Fibroblast of villous mesenchyme (primary cell): ENCODE measurements at places on chromosomes 11 and 22. TPM values are rescaled to one million over a fixed set of nuclear protein-coding genes. Genes with fewer than 3 reads are reported as not detected.

DNA sequence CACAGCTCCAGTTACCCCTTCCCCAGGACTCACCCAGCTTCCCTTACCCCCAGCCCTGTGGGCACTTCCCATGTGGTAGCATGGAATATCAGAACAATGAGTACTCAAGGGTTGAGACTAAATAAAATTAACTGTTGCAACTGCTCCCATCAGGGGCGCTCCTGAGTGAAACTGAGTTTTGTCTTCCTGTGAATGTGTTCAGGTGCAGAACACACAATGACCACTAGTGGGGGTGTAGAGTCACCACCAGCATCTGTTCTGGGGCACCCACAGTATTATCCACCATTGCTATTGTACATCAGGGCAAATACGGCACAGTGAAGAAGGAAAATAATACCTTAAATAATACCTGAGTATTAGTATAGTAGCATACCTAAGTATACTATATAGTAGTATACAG lies 689.7 kb downstream of the TBC1D22A start:
- DNase-seq = no peak

DEFB131B gene
- total RNA-seq = not detected in 2 replicates

DNA sequence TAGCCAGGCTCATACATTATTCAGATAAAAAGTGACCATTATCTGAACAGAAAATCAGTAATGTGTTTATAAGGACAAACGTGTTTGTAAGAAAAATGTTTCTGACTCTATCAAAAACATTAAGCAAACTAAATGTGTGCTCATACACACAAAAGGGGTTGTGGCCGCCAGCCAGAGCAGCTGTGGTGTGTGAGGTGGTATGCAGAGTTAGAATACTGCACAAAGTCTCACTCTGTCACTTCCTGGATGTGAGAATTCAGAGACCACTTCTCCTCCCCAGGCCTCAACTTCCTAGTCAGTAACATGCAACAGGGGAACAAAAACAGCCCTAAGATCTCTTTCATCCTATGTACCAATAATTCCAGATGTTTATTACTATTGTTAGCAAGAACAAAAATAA lies 9.4 kb downstream of the OR5B21 start:
- DNase-seq = no peak

- DNase-seq = peak; percentile 95
These were observed 13.7 kb downstream of the ARHGEF17 start for GRCh38 chr11:73321604-73322381.

GRCh38 chr11:126403658-126404057 lies 48.2 kb downstream of the ST3GAL4 start:
- no peak for DNase-seq

- no peak for DNase-seq
These were observed 1.7 kb downstream of the TYMP start for GRCh38 chr22:50527921-50528681.

ADORA2A gene
- 3.2 and 3.9 TPM in 2 replicates for total RNA-seq

DNA sequence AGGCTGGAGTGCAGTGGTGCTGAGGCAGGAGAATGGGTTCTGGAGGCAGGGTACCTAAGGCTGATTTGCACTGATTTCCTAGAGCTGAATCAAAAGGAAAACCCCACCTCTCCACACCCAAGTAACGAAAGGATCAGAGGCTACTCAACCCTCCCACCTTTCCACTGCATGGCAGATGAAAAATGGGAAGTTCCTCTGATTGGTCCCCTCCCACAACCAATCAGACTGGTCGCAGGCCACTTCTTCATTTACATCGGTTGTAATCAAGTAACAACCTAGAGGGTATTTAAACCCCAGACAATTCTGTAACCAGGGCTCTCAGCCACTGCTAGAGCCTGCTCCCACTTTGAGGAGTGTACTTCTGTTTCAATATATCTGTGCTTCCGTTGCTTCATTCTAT lies 18.6 kb upstream of the PARVB start:
- no peak for DNase-seq

GP1BB gene
- total RNA-seq = 0.86 and 2.6 TPM in 2 replicates

XPNPEP3 gene
- 15.1 and 19.0 TPM in 2 replicates for total RNA-seq

TANGO2 gene
- total RNA-seq = 30.2 and 32.5 TPM in 2 replicates

ACRV1 gene
- not detected in 2 replicates for total RNA-seq

GRCh38 chr22:32909581-32910428 lies 108.3 kb downstream of the TIMP3 start:
- no peak for DNase-seq

- DNase-seq = no peak
These were observed 8.5 kb downstream of the NTM start for GRCh38 chr11:131378931-131379330.

- peak; percentile 64 for DNase-seq
These were observed 38.3 kb downstream of the TMPRSS5 start for GRCh38 chr11:113667801-113668200.

DNA sequence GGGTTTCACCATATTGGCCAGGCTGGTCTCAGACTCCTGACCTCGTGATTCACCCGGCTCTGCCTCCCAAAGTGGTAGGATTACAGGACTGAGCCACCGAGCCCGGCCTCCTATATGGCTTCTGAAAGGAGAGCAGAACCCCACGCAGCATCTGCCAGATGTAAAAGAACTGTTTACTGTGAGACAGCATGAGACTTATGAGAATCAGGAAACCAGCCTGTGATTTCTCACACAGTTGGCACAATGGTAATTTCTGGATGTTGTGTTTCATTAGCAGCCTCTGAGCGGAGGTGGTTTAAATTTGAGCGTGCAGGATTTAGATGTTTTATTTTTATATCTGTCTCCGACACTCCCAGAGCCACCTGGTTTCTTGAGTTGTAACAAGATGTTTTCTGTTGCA lies 33.8 kb downstream of the CEP164 start:
- no peak for DNase-seq

GRCh38 chr11:128316541-128317227 lies 270.7 kb downstream of the ETS1 start:
- peak; percentile 53 for DNase-seq

DNA sequence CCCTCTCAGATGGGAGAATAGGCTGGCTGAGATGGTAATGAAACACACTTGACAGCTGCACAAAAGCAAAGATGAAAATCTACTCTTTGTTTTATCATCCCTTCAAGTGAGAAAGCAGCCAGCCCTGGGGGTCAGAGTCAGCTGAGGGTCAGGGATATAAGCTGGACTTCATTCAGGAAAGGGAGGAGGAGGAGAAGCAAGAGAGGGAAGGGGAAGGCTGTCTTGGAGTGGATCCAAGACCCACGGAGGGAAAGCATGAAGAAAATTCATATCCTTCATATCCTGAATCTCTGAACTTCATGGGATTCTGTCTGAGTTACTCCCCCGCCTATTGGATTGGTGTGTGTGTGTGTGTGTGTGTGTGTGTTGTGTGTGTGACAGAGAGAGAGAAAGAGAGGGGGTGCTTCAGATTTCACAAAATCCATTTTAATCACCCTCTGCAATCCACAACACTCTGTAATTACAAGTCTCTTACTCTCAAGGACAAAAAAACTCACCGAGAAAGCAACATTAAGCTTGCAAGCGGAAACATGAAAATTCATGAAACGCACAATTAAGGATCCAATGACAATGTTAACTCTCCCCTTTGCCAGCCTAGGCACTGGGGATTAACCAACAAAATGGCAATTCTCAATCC lies 327.7 kb downstream of the TENM4 start:
- DNase-seq = no peak

GRCh38 chr22:38755911-38756532 lies at the start of gene SUN2:
TSS of gene SUN2 (minus strand) at chr22:38755998. CDS start at chr22:38752628, 3,370 bp downstream.
- peak; percentile 83 for DNase-seq

PIWIL4 gene
- 0.64 and 0.86 TPM in 2 replicates for total RNA-seq

- DNase-seq = no peak
These were observed 8.5 kb downstream of the PHOX2A start for GRCh38 chr11:72235351-72236057.

RAB36 gene
- 5.6 and 6.1 TPM in 2 replicates for total RNA-seq

RASL10A gene
- total RNA-seq = 0.86 TPM in 1 of 2 replicates, not detected in the other

- DNase-seq = no peak
These were observed 19.0 kb downstream of the NCF4 start for GRCh38 chr22:36879775-36880174.

MFRP gene
- total RNA-seq = under 0.01 TPM in 1 of 2 replicates, not detected in the other

SCUBE2 gene
- total RNA-seq = 0.97 and 1.3 TPM in 2 replicates

CLDN5 gene
- total RNA-seq = not detected in 2 replicates

DNA sequence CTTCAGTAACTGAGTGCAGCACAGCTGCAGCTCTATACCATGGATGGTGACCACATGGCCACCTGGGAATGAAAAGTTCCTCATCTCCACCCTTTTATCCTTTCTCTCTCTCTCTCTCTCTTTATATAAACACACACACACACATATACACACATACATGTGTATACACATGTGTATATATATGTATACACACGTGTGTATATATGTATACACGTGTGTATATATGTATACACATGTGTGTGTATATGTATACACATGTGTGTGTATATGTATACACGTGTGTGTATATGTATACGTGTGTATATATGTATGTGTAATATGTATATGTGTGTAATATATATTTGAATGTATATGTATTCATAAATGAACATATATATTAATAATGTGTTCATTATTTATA lies 18.8 kb upstream of the FAR1 start:
- no peak for DNase-seq

DNA sequence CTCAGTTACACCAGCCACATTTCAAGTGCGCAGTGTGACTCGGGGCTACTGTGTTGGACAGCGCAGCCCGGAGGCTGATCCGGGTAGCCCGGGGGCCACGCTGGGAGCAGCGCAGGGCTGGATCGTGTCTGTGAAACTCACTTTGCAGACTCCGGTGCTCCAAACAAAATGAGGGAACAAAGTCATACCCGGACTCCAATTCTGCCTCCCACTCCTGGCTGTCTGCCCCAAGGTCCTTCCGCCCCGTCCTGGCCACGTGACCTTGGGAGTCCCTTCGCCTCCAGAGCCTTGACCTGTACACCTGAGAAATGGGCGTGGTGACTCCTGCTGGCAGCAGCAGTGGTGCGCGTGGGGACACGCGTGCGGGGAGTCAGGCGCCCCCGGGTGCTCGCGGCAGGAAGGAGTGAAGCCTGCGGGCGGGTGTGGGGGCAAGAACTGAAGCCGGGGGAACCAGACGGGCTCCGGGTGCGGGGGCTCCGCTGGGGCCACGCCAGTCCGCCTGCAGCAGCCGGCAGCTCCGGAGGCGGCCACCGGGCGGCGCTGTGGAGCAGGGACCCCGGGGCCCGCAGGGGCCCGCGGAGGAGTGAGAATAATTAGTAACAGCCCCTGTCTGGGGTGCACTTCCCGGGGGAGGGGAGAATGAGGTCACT lies 42.4 kb downstream of the KCNJ4 start:
- DNase-seq = no peak

DNA sequence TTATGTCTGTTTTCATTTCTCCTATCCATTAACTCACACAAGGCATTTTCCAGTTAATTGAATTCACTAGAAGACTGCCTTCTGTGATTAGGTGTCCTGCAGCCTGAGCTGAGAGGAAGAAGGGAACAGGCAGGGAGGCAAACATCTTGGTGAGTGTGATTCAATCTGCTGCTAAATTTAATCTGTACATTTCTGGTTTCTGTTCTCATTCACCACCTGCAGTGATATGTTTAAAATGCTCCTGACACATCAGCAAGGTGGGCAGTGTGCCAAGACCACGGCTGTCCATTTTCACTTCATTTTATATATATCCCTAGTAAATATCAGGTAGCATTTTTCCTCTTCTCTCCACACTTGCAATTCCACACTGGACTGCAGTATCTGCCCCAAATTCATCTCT lies 416.5 kb downstream of the TMEM135 start:
- no peak for DNase-seq

KRTAP5-2 gene
- total RNA-seq = not detected in 2 replicates

DNA sequence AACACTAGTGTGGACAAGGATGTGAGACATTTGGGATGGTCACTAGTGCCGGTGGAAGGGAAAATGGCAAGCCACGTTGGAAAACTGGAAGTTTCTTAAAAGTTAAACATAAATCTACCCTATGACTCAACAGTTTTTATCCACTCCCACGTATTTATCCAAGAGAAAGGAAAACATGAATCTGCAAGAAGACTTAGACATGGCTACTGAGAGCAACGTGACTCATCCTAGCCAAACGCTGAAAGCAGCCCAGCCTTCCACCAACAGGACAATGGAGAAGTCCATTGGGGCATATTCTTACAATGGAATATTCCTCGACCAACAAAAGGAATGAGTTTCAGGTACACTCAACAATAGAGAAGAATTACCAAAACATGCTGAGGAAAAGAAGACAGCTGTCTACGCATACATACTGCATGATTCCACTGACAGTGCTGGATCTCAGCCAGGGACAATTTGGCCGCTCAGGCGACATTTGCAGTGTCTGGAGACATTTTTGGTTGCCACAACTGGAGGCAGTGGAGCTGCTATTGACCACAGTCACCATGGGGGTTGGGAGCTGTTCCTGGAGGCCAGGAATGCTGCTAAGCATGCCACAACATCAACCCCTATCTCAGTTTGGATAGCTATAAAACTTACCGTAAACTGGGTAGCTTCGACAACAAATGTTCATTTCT lies 21.2 kb downstream of the SYT13 start:
- peak; percentile 56 for DNase-seq

DNA sequence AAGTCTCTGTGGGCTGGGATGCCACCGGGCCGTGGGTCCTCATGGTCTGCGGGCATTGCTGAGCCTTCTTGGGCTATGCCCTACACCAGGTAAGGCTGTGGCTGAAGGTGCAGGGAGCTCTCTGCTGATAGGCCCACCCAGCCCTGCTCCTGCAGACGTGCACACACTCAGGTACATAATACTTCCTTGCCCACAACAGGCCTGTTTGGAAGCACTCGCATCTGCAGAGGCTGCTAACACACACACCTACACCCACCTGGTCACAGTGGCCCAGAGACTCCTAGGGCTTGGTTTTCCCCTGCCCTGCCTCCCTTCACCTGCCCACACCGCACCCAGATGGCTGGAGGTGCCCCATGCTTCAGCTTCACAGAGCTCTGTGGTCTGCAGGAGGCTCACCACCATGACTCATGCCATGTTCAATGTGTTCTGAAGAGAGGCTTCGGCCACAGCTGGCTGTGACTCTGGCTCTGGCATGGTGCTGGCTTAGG lies 72.8 kb upstream of the KCNQ1OT1 start:
- DNase-seq = peak; percentile 46

LRRC4C gene
- under 0.01 and 0.32 TPM in 2 replicates for total RNA-seq

DNA sequence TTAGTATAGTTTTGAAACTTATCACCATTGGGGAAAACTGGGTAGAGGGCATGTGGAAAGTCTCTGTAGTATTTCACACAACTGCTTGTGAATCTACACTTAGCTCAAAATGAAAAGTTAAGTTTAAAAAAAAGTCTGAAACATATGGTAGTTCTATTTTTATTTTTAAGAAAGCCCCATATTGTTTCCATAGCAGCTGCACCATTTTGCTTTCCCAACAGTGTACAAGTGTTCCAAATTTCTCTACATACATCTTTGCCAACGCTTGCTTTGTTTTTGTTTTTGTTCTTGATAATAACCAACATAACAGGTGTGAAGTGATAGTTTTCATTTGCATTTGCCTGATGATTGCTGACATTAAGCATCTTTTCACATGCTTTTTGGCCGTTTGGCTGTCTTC lies 445.2 kb downstream of the FAM181B start:
- DNase-seq = no peak

GRCh38 chr11:115051938-115052590 lies 373.7 kb downstream of the NXPE2 start:
- DNase-seq = no peak

GRCh38 chr11:106765469-106766258 lies 252.6 kb downstream of the GUCY1A2 start:
- DNase-seq = no peak
